ENCODE measurements at places on chromosomes 2 and 18. TPM values are rescaled to one million over a fixed set of nuclear protein-coding genes. Genes with fewer than 3 reads are reported as not detected.

Gene PFN4
- total RNA-seq: 0.35 TPM

Gene APCDD1
- 170 TPM for total RNA-seq

Gene DUSP2
- 11.3 TPM for total RNA-seq

Gene CHRND
- not detected for total RNA-seq

Gene DNAJC27
- total RNA-seq: 6.1 TPM

Gene NYAP2
- 0.06 TPM for total RNA-seq

Gene SULT1C4
- 117 TPM for total RNA-seq

Gene RGPD5
- 53.6 TPM for total RNA-seq

Gene LTBP1
- total RNA-seq: 205 TPM

All from mucosa of gallbladder (tissue), 1 donor.